ENCODE measurements at places on chromosomes 1 and 21.
A peak's percentile ranks its signal among the peaks of the same experiment; 100 is the strongest.

DNA sequence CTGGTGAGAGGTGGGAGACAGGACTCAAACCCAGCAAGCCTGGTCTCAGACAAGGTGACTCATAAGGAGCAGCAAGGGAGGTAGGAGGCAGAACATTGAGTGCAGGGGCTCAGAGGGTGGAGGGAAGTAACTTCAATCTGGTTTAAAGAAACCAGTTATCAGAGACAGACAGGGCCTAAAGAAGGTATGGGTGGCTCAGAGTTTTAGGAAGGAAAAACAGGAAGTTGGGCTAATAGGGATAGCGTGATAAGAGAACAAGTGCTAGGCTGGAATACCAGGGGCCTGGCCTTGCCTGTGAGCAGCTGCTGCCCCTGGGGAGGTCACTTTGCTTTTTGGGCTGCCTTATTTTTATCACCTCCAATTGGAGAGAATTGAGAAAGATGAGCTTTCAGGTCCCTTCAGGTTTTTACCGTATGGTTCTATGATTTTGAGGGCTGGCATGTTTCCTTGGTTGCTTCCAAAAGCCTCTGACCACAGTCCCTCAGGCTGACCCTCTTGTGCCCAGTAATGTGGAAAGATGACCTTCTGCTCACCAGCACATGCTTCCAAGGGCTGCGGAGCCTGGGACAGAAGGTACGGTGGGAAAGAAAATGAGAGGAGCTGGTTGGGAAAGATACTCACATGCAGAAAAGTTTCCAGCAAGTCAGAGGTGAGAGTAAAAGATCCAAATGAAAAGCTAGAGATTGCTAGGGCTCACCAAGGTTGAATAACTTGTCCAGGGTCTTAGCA lies 77.0 kb downstream of the DDR2 start:
- DNase-seq = no peak

DNA sequence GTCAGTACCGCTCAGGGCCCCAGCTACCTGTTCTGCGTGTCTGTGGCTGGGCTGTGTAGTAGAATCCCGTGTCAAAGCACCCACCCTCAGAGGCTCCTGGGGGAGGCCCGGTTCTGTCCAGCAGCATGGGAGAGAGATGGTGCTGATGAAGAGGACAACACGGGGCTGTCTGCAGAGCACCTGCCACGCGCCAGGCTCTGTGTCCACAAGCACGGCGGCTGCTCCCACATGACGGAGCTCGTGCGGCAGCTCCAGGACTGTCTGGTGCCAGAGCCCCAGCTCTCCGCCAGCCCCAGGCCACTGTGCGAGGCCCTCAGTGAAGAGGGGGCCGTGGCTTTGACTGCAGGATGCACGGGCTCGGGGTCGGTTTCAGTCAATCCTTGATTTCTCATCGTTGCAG lies 42.0 kb upstream of the TSPEAR start:
- no peak for DNase-seq

DNA sequence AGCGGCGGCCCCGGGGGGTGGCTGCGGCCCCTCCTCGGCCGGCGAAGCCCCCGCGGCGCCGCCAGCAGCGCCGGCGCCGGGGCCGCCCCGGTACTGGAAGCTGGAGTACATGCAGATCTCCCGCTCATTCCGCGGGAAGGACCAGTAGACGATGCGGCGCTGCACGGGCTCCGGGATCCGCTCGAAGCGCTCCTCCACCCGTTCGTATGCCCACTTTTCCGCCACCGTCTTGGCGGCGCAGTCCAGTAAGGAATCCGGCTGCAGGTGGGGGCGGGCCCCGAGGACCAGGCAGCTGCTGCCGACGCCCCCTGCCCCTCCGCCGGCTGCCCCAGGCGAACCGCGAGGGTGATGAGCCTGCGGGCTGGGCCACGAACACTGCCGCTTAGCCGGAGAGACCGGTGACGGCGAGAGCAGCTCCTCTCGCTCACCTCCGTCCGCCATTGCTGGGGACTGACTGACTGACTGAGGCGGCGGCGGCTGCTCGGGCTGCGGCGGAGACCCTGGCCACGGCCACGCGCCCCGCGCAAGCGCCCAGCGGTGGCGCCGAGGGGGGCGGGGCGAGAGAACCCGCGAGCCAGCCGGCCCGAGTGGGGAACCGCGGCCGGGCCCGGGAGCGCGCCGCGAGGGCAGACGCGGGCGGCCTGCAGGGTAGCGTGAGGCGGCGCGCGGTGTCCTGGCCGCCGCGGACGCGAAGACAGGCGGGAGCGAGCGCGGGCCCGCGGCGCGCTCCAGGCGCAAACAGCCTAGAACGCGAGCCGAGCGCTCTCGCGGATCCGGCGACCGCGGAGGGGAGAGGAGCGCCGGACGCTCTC lies at the start of gene ZSWIM5:
Gene ZSWIM5 (minus strand): TSS at position 696 of the 812 bp plus-strand sequence. CDS start 255 bp downstream, at position 441.
- DNase-seq = peak; percentile 63

DNA sequence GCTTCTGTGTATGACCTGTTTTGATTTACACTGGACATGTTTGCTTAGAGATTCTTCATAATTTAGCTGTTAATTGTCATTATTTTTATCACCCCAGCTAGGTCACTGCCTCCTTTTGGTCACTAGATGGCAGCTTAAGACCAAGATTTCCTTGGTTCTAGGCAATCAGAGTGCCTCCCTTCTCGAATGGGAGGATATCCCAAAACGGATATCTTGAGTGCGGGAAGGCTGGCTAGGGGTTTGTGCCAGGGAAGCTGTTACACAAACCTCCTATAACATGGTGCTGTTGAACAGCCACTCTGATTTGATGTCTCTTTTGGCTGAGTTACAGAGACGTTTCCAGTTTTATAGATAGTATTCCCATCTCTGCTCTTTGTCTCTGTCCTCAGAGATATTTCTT lies 283.5 kb downstream of the S1PR1 start:
- no peak for DNase-seq

DNA sequence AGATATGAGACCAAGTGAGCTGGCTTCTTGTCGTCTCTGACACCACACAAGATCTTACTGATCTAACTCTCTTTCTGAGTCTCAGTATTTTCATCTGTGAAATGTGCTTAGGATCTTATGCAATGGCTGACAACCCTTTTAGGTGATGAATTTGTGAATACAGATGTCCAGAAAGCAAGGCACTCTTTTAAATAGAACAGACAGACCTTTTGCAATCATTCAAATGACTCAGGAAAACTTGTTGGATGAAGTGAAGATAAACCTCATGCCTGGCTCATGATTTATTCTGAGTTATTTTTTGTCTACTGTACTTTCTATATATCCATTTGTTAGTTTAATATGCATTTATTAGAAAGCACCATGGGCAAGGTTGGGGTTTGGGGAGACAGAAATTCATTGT lies 411.3 kb downstream of the PTPRU start:
- no peak for DNase-seq

DNA sequence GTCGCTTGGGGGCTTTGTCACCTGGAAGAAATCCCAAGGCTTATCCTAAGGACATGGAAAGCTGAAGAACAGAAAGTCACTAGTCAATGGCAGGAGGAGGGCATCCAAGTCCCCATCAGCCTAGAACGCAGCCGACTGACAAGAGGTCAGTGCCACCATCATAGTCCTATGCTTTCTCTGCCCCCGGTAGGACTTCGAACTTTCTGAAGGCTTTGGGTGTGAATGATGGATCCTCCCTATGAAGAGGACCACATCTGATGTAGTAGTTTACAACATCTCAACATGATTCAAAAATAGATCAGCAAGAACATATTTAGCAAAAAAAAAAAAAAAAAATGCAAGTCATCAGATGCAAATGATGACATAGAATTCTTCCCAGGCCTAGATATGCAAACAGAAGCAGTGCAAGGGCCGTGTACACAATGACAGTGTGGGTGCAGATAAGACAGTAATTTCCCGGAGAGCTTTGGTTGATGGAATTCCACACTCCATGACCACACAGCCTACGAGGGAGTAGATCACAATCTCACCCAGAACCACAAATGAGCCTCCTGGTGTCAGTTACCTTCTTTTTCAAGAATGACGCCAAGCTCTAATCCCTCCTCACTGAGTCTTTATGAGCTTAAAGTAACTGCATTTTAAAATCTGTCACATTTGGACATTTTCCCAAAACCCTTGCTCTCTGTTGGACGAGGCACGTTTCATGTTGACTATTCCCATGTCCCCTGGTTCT lies 88.2 kb downstream of the PSMG1 start:
- DNase-seq = no peak

GRCh38 chr1:35475856-35476674 lies 81.1 kb downstream of the KIAA0319L start:
- DNase-seq = no peak

Data from liver (tissue), 10 donors.